ENCODE measurements at places on chromosomes 12 and 14. TPM values are rescaled to one million over a fixed set of nuclear protein-coding genes. Genes with fewer than 3 reads are reported as not detected.

The TCHP gene
- total RNA-seq: 10.9 TPM

The KSR2 gene
- total RNA-seq: 0.06 TPM

The SSTR1 gene
- total RNA-seq: not detected

The PTCSC3 gene
- not detected for total RNA-seq

The TRPV4 gene
- total RNA-seq: not detected

The TAS2R46 gene
- total RNA-seq: 0.23 TPM

The ISCU gene
- total RNA-seq: 119 TPM

The DPY19L2 gene
- 2.5 TPM for total RNA-seq

The POLE gene
- total RNA-seq: 6.9 TPM

The ESPL1 gene
- 22.6 TPM for total RNA-seq

The ANAPC7 gene
- total RNA-seq: 50.9 TPM

The FAR2 gene
- 3.2 TPM for total RNA-seq

The LRRC43 gene
- total RNA-seq: not detected

The KCNA5 gene
- total RNA-seq: 0.02 TPM

The SIX6 gene
- total RNA-seq: not detected

The ITGB7 gene
- total RNA-seq: 0.39 TPM

The LRRC10 gene
- not detected for total RNA-seq

The CLEC4A gene
- not detected for total RNA-seq

The ALDH2 gene
- total RNA-seq: 18.5 TPM

The MMP19 gene
- 2.0 TPM for total RNA-seq

Data from H4 (cell line).